ENCODE measurements at places on chromosomes 6 and 20.

DNA sequence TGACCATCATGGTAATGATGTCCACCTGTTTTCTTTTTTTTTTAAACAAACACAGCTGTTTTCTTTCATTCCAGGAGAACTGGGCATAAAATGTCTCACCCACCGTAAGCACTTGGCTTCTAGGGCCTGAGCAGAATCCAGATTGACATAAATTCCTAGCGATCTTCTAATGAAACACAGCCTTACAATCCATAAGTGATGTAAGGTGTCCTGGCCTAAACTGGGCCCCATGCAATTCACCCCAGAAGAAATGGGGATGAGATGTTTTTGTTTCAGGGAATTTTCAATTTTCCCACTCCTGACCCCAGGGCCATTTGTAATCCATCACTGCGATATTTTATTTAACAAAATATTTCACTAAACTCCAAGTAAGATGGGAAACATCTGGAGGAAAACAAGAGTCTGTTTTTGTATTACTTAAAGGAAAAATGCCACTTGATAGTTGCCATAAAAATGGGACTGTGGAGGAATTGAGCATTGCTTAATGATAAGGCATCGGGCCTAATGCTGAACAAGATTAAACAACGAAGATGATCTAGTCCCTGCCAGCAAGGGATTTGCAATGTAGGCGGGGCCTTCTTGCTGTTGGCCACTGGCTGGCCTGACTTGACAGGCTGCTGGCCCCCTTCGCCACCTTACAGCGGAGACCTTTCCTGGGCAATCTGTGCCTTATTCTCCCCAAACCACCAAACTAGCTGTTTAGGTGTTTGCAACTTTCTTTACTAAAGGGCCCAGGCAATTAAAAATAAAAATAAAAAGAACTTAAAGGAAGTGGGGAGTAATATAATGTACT, 183.7 kb downstream of the CD109 start:
- DNase-seq, result no peak

DNA sequence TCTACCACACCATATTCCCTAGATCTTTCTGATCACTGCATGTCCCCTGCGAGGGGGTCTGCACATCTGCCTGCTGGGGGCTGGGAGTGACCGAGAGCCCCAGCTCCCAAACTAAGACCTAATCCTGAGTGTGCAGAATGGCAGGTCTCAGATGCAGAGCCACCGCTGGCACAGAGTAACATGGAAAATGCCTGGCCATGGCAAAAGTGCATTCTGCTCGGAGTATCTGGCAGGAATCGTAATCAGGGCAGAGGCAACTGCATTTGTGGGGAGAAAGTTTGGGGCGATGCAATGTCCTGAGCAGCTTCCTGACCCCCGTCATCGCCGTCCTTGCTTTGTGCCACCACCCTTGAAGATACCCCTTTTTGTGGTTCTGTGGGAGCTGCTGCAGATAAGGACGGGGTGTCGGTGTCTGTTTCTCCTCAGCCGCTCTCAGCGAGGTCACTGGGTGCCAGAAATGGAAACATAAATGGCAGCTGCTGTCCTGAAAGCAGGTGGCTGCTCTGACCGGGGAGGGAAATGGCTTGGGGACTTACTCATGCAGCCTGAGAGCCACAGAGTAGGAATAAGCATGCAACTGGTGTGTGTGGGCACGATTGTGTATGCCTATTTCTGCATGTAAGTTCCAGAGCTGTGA, 157.9 kb downstream of the LY86 start:
- DNase-seq, result no peak

DNA sequence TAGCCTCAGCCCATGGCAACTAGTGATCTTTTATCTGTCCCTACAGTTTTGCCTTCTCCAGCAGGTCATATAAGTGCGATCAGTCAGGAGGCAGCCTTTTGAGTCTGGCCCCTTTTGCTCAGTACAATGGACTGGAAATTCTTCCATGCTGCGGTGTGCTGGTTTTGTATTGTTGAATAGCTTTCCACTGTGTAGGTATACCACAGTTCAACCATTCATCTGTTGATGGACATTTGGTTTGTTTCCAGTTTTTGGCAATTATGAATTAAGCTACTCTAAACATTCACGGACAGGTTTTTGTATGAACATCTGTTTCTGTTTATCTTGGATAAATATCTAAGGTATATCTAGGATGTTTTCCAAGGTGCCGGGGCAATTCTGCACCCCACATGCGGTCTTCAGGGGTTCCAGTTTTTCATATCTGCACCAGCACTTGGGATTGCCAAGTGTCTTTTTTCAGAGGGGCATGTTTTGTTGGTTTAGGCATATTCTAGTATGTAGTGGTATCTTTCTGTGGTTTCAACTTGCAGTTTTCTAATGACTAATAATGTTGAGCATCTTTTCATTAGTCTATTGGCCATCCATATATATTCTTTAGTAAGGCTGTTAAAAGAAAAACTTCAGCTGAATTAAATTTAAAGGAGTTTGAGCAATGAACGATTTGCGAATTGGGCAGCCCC, 141.0 kb downstream of the TFAP2C start:
- no peak for DNase-seq

GRCh38 chr20:49403012-49403411, 79.5 kb downstream of the KCNB1 start:
- no peak for DNase-seq

DNA sequence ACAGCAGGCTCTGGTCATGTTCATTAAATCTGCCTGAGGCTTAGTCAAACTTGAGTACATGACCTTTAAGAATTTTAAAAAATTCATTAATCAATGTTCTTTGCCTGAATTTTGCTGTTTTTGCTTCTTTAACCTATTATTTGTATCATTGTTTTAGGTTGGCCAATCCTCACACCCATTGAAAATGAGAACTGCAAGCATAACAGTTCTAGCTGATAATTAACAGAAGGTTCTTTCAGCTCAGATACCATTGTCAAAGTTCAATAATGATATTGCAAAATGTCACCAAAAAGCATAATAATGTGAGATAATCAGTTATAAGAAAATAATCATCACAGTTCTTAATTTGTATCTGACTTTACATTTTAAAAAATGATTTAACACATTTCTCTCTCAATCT, 583.1 kb downstream of the TFAP2A start:
- no peak for DNase-seq

DNA sequence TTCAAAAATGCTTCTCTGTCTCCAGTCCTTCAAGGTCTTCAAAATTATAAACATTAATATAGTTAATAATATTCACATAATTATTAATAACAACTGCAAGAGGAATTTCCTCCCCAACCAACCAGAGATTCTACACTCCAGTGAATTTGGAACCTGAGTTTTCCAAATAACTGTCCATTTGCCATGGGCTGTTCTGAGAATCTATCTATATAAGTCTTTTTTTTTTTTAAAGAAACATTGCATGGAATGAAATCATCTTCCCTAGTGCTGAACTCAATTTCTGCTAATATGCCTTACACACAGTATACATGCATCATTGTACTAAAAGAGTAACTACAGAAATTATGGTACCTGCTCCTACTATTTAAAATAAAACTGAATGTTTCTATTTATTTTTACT, 113.9 kb downstream of the SLC22A3 start:
- no peak for DNase-seq

DNA sequence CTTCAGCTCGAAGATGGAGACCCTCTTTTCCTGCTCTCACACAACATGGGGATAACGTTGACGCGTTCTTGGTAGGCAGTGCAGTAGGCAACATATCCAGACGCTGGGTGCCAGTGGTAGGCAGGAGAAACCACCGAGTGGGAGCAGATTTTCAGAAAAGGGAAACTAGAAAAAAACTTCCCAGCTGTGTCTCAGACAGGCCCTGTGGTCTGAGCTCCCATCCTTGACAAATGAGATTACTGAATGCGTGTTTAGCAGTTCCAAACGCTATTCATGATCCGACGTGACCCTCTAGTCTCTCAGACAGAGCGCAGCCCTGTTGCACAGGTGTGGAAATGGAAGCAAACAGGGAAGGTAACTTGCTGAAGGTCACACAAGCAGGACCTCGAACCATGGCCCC, 83.9 kb upstream of the DUSP22 start:
- no peak for DNase-seq

- DNase-seq, result no peak
Measured at GRCh38 chr6:163761481-163761880, 347.0 kb downstream of the QKI start.

Data from CD4-positive, alpha-beta T cell treated with Interleukin-12 subunit alpha and Interleukin-12 subunit beta, for 1 hour (primary cell).